Cardiac muscle cell (in vitro differentiated cells and primary cell): ENCODE measurements at places on chromosomes 6 and 20. TPM values are rescaled to one million over a fixed set of nuclear protein-coding genes. Genes with fewer than 3 reads are reported as not detected.

DNA sequence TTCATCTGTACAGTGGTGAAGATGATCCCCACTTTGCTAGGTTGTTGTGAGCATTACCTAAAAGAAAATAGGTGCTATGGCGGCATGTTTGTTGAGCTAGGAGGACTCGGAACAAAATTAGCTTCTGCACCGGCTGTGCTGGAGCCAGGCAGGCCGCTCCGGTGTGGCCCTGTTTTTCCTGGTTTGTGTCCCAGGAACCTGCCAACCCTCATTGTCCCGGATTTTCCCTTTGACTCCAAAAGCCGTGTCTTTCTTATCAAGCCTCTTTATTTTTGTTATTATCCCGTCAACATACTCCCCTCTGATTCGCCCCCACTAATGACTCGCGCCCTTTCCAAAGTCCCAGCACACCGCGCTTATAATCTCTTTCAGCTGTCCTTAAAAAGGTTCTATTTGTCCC is 117.0 kb downstream of the MYLK4 start:
- no peak for DNase-seq

- DNase-seq = no peak
Observed at GRCh38 chr6:161135695-161136591, 137.9 kb downstream of the AGPAT4 start.

DNA sequence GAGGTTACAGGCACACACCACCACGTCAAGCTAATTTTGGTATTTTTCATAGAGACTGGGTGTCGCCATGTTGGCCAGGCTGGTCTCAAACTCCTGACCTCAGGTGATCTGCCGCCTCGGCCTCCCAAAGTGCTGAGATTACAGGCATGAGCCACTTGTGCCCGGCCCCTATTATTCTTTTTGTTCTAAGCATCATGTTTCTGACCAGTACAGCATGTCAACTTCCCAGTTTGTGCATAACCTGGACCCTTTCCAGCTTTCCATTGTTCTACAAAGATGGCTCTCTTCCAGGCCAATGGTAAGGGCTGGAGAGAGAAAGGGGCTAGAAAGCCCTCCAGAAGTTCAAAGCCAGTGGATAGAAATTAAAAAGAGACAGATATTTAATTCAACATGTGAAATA is 91.3 kb upstream of the TNFAIP3 start:
- DNase-seq = peak; percentile 81

DNA sequence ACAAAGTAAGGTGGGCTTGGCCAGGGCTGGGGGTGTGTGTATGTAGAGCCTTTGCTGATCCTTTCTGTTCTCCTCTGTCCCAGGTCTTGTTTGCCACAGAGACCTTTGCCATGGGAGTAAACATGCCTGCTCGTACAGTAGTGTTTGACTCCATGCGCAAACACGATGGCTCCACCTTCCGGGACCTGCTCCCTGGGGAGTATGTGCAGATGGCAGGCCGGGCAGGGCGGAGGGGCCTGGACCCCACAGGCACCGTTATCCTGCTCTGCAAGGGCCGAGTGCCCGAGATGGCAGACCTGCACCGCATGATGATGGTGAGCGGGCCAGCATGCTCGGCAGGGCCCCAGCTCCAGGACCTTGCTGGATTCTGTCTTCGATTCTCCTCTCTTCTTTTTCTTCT is 6.2 kb downstream of the DXO start:
- no peak for DNase-seq

Gene SLPI
- total RNA-seq = not detected in 2 replicates
